Peyer's patch (tissue), 4 donors: ENCODE measurements at places on chromosomes 2 and 18. TPM values are rescaled to one million over a fixed set of nuclear protein-coding genes. Genes with fewer than 3 reads are reported as not detected.

DNA sequence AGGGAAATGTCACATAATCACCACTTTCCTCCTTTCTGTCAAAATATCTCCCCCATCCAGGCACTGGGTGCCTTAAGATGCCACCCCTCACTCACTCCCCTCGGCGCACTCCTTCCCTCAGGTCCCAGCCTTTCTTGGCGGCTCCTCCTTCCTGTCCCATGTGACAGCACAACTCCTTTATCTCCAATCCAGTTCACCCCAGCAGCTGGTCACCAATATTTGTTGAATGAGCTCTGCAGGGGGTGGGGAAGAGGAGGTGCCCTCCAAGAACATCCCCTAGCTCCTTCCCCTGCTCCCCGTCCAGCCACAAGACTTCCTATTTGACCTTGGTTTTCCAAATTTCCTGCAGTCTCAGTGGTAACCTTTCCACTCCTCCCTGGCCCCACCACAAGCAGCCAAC, 31.6 kb upstream of the ID2 start:
- DNase-seq: no peak

DNA sequence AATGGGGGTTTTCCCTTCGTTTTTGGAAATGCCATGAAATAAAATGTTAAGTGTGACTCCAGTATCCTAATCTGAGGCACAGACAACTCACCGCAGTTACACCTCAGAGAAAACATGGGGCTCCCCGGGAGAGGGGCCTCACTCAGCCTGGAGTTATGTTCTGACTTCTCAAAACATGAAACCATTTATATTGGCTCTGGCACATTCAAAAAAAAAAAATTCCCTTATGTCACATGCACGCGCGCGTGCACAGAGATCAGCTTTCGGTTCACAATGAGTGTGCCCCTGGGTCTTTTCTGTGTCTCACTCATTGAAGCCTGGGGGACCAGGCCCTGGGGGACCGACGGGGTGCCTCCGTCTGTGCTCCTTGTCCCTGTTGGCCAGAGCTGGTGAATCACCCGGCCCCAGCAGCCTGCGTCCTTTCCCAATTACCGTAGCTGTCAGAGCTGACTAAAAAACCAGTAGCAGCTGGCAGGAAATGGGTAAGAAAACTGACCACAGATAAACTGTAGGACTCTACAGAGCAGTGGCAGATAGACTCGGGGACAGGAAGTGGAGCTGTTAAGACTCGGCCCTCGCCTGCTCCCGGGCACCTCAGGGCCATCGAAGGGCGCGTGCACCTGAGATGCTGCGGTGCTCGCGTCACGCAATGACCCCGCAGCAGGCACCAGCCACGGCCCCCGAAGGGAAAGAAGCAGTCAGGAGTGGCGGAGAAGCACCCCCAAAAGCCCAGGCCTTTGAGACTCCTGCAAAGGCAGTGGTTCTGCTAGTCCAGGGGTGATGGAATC, 138.3 kb upstream of the ID2 start:
- peak; percentile 60 for DNase-seq

DNA sequence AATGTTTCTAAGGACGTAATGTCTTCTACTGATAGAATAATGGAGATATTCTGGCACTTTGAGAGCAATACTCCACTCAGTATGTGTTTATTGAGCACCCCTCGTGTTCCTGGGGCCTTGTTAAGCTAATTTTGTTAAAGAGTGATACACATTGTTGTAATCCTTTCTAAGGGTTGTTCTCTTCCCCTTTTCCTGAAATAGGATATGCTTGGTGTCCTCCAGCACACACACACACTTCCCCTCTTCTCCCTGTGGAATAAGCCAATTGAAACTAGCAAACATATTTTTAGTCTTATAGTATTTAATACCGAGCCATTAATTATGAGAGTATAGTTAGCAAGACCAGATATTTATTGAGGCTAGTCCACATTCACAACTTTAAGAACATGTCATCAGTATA, 114.1 kb downstream of the CRIM1 start:
- no peak for DNase-seq

The SPATA3 gene
- not detected for total RNA-seq

DNA sequence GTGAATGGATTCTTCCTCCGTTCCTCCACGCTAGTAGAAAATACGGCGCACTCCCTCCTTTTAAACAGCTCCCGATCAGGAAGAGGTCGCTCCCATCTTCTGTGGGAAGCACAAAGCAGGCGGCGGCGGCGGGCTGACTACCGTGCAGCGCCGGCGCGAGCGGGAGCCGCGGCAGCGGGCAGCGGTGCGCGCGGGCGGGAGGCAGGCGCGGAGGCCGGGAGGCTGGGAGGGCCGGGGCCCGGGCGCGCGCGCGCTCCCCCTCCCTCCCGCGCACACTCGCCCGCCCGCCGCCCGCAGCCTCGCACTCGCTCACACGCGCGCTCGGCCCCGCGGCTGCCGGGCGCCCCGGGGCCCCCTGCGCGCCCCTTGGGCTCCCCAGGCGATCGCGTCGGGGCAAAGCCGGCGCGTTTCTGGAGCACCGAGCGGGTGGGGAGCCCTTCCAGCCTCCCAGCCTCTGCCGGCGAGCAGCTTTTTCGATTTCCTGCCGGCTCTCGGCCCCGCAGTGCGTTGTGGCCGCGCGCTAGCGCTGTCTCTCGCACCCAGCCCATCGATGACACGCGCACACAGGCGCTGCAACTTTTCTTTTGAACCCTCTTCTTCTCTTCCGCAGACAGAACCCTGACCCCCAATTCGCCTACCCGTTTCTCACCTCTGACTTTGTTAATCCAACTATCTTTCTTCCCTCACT, at the start of gene SLC8A1:
Gene SLC8A1 (minus strand): TSS at position 173 of the 688 bp plus-strand sequence.
- DNase-seq: no peak

GRCh38 chr2:8567469-8568260, 114.2 kb upstream of the ID2 start:
- DNase-seq: no peak

The RNF152 gene
- total RNA-seq: 17.3 TPM

GRCh38 chr2:88829607-88830463, 138.4 kb downstream of the RPIA start:
- DNase-seq: no peak

GRCh38 chr2:223797811-223798721, 39.3 kb downstream of the AP1S3 start:
- no peak for DNase-seq

- peak; percentile 74 for DNase-seq
Measured at GRCh38 chr2:46984642-46985476, 69.3 kb upstream of the MCFD2 start.

The SH2D6 gene
- total RNA-seq: 38.0 TPM

The ANKRD29 gene
- 9.7 TPM for total RNA-seq

DNA sequence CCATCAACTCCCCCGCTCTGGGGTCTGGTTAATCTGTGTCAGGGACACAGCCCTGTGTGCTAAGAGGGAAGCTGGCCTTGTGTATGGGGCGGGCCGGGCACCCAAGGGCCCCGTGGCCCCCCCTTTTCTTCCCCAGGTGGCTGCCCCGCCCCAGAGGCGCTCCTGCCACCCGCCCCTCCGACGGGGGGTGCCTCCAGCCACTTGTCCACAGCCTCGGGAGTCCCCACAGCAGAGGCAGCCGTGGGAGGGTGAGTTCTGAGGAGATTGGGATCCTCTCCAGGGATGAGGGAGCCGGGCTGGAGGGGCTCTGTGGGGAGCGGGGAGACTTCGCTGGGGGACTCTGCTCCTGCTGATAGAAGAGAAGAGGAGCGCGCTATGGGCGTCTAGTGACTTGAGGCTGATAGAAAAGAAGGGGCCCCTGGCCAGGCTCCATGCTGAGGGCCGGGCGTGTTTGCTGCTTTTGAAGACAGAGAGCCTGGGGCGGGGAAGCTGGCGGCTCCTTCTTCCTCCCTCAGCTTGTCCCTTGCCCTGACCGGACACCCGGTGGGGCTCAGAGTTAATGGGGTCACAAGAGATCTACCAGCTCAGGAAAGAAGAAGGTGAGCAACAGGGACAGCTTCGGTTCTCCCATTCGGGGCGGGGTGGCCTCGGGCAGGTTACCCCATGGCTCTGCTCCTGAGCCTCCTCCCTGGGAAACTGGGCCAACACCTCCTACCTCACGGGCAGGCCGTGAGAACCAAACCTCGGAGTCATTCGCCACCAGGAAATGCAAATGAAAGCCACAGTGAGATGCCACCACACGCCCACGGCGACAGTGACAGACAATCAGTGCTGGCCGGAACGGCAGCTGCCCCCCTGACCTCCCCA, 89.4 kb upstream of the TAF1B start:
- peak; percentile 64 for DNase-seq

DNA sequence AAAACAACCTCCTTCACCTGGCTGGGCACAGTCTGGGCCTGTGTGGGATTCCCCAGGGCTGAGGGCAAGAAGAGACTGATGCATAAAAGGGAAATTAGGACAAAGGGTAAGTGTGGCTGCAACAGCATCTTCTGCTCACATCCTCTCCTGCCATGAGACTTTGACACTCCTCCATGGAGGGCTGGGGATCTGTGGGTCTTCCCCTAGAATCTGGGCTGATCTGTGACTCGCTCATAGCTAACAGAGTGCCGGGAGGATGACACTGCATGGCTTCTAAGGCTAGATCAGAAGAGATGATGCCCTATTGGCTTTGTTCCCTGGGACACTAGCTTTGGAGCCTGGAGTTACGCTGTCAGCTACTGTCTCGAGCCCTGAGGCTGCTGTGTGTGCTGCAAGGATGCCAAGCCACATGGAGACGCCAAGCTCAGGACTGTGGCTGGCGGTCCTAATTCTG, 24.3 kb downstream of the MOCOS start:
- DNase-seq: no peak

The SAG gene
- not detected for total RNA-seq

- DNase-seq: no peak
Measured at GRCh38 chr2:239802185-239802649, 222.9 kb downstream of the NDUFA10 start.

GRCh38 chr2:153971855-153972254, 100.1 kb downstream of the GALNT13 start:
- DNase-seq: no peak

GRCh38 chr2:233060980-233061590, 943 bp downstream of the INPP5D start:
- peak; percentile 81 for DNase-seq

The CDCA7 gene
- 48.8 TPM for total RNA-seq

GRCh38 chr2:19419211-19419880, 60.9 kb upstream of the OSR1 start:
- DNase-seq: no peak

- no peak for DNase-seq
Measured at GRCh38 chr18:53764086-53764485, 460.4 kb downstream of the MBD2 start.
